ENCODE measurements at places on chromosomes 4 and X.
A peak's percentile ranks its signal among the peaks of the same experiment; 100 is the strongest.

DNA sequence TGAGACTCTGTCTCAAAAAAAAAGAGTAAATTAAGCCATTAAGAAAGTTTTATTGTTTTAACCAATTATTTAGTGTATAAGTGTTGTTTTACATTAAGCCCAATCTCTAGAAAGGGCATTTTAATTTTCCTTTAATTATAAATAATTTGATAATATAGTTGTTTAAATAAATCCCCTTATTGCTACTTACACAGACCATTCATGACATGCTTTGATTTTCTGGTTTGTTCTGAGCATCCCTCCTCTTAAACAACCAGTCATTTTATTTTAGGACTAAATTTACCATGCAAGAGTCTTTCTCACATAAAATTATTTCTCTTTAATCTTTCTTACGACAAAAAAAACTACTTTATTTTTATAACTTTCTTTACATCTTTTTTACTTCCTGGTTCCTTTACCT lies 23.5 kb upstream of the PAGE5 start:
- H3K4me1 ChIP-seq = no peaks in the 10 kb centered on the region
- no peaks in the 10 kb centered on the region for H3K36me3 ChIP-seq
- H3K27me3 ChIP-seq = no peaks in the 10 kb centered on the region
- no peak for DNase-seq

DNA sequence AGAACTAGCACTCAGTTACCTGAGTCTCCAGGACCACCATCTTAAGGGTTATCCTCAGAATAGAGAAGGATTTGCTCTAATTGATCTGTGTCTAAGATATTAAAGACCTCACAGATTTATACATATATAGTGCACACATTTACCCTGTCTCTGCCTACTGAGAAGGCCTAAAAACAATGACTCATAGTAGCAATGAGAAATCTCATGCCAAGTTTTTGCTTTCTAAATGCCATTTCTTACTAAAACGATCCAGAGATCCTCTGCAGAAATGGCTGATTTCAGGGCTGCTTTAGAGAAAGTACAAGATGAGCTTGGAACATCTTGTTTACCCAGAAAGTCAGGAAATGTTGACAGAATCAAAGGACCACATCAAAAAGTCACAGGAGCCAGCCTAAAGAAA lies 79.1 kb upstream of the INPP4B start:
- H3K4me1 ChIP-seq = no peaks in the 10 kb centered on the region
- H3K27me3 ChIP-seq = no peaks in the 10 kb centered on the region
- no peak overlapping the region for H3K4me3 ChIP-seq
- no peak overlapping the region for H3K27ac ChIP-seq
- no peaks in the 10 kb centered on the region for H3K36me3 ChIP-seq

GRCh38 chr4:12966726-12967125 lies 517.4 kb downstream of the RAB28 start:
- no peak for DNase-seq
- no peaks in the 10 kb centered on the region for H3K4me1 ChIP-seq
- H3K27ac ChIP-seq = no peak overlapping the region
- no peaks in the 10 kb centered on the region for H3K27me3 ChIP-seq
- no peaks in the 10 kb centered on the region for H3K36me3 ChIP-seq

DNA sequence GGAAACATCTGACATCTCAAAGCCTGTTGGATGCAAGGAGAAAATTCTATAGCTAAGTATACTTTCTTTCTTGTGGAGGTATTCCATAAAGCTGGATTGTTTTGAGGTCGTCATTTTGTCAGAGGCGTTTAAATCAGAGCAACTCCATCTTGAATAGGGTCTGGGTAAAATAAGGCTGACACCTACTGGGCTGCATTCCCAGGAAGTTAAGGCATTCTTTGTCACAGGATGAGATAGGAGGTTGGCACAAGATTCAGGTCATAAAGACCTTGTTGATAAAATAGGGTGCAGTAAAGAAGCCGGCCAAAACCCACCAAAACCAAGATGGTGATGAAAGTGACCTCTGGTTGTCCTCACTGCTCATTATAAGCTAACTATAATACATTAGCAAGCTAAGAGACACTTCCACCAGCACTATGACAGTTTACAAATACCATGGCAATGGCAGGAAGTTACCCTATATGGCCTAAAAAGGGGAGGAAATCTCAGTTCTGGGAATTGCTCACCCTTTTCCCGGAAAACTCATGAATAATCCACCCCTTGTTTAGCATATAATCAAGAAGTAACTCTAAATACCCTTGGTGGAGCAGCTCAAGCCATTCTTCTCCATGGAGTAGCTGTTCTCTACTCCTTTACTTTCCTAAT lies 11.9 kb downstream of the HSD17B13 start:
- H3K27me3 ChIP-seq = no peaks in the 10 kb centered on the region
- DNase-seq = no peak
- no peak overlapping the region for H3K27ac ChIP-seq
- no peak overlapping the region for H3K4me3 ChIP-seq

GRCh38 chr4:112908511-112908910 lies 140.9 kb upstream of the ANK2 start:
- H3K36me3 ChIP-seq = peaks cover 2% of the 10 kb centered on the region
- H3K27me3 ChIP-seq = no peaks in the 10 kb centered on the region
- H3K4me1 ChIP-seq = peaks cover 8% of the 10 kb centered on the region
- no peak for DNase-seq
- H3K4me3 ChIP-seq = no peak overlapping the region

- H3K27me3 ChIP-seq = no peaks in the 10 kb centered on the region
- H3K4me3 ChIP-seq = no peak overlapping the region
- peak; percentile 32 for DNase-seq
Observed at GRCh38 chrX:150486011-150486410, 82.4 kb upstream of the MTM1 start.

- no peaks in the 10 kb centered on the region for H3K27me3 ChIP-seq
- H3K4me3 ChIP-seq = no peak overlapping the region
- no peaks in the 10 kb centered on the region for H3K4me1 ChIP-seq
- DNase-seq = no peak
- no peak overlapping the region for H3K27ac ChIP-seq
Observed at GRCh38 chrX:34956916-34957315, 14.3 kb downstream of the FAM47B start.

DNA sequence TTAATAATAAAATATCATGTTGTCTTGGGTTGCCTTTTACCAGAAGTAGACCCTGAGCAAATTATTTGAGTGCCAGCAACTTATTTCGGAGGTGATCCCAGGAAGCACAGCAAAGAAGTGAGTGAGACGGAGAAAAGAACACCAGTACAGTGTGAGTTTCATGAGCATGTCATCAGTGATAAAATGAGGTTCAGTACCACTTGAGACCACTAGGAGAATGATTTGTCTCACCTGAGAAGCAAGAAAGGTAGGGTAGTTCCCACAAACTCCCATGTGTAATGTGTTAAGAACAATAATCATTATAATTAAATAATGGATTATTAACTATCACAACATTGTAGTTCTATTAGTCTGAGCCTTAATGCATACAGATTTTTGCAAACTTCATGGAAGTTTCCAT lies 112.8 kb upstream of the DMD start:
- no peaks in the 10 kb centered on the region for H3K4me1 ChIP-seq
- no peaks in the 10 kb centered on the region for H3K27me3 ChIP-seq
- DNase-seq = no peak
- no peak overlapping the region for H3K27ac ChIP-seq

DNA sequence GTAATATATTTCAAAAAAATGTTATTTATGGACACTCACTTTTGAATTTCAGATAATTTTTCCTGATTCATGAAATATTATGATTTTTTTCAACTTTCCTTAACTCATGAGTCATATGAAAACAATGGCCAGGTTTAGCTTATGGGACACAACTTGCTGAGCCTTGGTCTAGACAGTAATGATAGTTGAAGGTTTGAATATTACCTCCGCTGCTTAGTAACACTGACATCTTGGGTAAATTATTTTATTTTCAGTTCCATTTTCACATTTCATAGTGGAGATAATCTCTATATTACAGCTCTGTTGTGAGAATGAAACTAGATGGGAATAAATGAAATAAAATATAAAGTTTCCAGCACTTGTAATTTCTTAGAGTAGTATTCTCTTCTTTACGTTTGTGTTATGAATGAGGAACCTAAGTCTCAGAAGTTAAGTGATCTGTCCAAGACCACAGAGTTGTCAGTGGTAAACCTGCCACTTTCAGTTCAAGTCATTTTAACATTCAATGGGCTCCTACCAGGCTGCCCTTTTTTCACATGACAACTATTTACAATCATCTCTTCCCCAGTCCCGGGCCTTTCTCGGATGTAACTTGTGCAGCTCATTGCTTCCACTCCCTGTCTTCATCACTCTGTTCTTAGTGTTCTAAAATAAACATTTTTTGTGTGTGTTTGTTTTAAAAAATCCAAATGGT lies 46.8 kb upstream of the GC start:
- H3K36me3 ChIP-seq = no peaks in the 10 kb centered on the region
- no peak overlapping the region for H3K27ac ChIP-seq
- DNase-seq = no peak
- H3K27me3 ChIP-seq = no peaks in the 10 kb centered on the region

Measured in SK-N-SH (cell line).